ENCODE measurements at places on chromosomes 16 and 17.

GRCh38 chr16:89361751-89362539 lies 128.4 kb downstream of the ANKRD11 start:
- DNase-seq, result no peak

- no peak for DNase-seq
These were observed 75.5 kb downstream of the BMERB1 start for GRCh38 chr16:15509593-15510535.

- peak; percentile 74 for DNase-seq
These were observed 673 bp upstream of the CHD9 start for GRCh38 chr16:53053967-53054669.

DNA sequence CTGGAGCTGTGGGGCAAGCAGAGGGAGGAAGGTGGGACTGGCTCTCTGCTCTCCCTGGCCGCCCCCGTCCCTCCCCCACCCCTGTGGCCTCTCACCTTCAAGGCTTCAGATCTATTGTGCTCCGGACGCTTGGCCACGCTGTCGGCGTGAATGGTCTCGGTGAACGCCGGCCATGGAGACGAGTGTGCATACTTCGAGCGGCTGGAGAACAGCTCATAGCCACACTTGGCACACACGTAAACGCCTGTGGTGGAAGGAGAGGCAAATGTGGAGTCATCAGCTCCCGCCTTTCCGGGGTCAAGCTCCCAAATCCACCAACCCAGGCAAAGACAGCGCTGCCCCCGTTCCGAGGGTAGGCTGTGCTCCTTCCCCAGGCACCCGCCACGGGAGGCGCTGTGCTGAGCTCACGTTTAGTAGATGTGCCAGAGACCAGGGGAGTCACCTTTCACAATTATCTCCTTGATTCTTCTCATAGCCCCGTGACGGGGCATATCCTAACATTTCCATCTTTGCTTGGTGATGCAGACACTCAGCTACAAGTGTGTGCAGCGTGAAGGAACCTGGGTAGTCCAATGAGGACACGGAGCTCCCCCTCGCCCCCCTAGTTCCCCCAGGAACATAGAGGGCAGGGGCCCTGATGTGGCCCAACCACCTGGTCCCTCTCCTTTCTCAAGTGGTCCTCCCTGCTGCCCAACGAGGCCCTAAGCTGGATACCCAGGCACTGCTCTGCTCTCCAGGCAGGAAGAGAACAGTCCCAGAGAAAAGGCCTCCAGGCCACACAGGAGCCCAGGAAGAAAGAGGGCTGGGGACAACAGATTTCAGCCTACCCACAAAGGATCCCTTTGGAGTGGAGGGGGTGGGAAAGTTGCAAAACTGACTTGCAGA lies 1.6 kb downstream of the MSRB1 start:
- no peak for DNase-seq

- no peak for DNase-seq
These were observed 3.2 kb downstream of the DPEP1 start for GRCh38 chr16:89616623-89617022.

DNA sequence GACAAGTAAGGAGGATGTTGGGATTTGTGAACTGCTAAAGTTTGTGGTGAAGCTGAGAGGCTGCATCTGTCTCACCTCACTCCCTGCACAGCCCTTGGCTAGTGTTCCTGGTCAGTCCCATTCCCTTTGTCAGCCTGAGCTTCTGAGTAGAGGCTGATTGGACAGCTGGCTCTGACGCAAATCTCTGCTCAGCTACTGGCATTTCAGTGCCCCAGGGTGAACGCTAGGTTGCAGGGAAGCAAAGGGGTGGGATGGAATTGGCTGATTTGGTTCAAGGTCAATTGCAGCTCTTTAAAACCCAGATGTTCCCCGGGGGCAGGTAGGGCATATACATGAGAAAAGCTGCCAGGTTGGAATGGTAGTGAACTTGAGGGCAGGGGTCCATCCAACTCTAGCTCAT lies 23.1 kb upstream of the CNOT1 start:
- DNase-seq, result no peak

GRCh38 chr16:12250578-12250977 lies 274.0 kb downstream of the SNX29 start:
- DNase-seq, result no peak

DNA sequence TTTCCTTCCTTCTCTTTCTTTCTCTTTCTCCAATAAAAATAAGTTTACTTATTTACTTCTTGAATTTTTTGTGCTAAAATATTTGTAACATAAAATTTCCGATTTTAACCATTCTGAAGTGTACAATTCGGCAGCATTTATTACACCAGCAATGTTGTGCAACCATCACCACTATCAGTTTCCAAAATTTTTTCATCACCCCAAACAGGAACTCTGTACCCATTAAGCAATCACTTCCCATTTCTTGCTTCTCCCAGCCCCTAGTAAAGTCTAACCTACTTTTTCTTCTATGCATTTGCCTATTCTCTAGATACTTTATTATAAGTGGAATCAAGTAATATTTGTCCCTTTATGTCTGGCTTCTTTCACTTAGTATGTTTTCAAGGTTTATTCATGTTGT lies 2.5 kb upstream of the HP start:
- no peak for DNase-seq

DNA sequence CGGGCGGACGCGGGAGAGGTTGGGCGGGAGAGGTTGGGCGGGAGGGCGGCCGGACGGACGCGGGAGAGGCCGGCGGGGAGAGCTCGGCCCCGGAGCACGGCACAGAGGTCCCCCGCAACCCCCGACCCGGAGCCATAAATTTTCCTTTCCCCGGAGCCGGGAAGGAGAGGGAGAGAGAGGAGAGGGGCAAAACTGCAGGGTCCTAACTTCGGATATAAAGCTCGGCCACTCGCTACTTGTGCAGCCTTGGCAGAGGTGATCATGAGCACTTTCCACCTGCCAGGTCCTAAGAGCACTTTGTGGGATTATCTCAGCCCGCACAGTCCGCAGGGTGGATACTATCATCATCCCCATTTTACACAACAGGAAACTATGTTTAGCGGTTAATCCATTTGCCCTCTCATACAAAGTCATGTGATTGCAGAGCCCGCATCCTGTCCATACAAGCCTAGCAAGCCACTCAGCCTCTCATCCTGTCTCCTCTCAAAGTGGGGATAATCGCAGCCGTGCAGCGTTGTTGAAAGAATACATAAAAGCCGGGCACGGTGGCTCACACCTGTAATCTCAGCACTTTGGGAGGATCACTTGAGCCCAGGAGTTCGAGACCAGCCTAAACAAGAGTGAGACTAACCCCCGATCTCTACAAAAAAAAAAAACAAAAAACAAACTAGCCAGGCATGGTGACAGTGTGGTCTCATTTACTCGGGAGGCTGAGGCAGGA lies 780 bp upstream of the DCAKD start:
- peak; percentile 49 for DNase-seq

- DNase-seq, result no peak
These were observed 20.8 kb downstream of the DCUN1D3 start for GRCh38 chr16:20879175-20880040.

DNA sequence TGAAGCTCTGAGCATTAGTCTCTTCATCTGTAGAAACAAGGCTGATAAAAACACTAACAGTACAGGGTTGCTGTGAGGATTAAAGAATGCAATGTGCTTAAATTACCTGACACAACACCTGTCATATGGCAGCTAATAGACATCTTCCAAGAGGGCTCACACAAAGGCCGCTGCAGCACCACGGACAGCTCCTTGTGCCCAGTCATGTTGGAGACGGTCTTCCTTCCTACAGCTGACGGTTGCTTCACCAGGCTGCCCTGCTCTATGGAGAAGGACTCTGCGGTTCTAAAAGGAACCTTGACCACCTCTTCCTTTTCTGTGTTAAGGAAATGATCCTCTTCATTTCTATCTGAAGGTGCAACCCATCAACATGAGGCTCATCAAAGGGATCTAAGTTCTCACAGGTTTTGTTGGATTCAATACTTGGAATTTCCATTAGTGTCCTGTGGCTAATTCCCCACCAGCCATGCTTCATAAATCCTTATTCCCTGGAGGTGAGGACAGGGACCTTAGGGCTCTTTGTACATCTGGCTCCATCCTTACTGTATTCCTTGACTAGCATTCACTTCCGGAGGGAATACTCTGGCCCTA lies 138.9 kb upstream of the CES5A start:
- DNase-seq, result peak; percentile 77

DNA sequence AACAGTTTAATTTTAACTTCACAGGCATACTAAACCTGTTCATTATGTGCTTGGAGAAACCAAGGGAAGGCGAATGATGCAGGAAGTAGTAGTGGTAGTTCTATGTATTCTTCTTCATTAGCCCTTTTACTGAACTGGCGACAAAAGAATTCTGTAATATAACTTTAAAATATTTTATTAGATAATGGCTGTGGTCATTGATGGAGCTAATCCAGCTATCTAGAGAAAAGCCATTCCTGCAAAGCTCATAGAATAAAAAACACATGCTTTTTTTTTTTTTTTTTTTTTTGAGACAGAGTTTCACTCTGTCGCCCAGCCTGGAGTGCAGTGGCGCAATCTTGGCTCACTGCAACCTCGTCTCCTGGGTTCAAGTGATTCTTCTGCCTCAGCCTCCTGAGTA lies 23.5 kb downstream of the TANC2 start:
- DNase-seq, result no peak

- DNase-seq, result no peak
These were observed 20.6 kb upstream of the MAPT start for GRCh38 chr17:45873728-45874127.

- DNase-seq, result peak; percentile 48
These were observed 113.4 kb downstream of the ENGASE start for GRCh38 chr17:79188048-79188447.

DNA sequence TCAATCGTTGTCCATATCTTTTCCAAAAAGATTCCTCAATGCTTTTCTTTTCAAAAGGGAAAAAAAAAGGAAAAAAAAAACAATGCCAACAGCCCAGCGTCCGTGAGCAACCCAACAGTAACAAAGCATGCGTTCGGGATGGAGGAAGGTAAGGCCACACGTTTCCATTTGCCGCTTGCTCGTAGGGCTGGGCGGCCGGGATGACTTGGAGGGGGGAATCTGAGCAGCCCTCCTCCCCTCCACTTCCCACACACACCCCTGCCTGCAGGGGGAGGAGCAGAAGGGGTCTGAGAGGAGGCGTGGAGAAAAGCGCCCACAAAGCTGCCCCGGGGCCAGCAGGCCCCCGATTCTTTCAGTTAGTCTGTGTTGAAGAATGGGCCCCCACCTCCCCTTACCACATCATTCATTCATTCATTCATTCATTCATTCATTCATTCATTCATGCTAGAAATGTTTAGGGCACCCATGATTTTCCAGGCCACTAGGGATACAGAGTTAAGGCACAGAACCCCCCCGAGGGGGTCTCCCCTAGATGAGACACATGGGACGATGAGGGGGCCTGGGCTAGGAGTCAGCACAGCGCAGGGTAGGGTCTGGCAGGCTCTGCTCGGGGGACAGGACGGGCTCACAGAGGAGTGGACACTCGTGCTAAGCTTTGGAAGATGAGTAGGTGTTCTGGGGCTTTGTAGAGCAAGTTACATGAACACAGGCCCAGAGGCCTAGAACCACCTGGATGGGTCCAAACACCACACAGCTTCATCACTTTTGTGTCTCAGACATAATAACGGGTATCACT lies 10.9 kb upstream of the TBX2 start:
- DNase-seq, result no peak

- no peak for DNase-seq
These were observed 255.6 kb upstream of the SDK2 start for GRCh38 chr17:73899839-73900238.

DNA sequence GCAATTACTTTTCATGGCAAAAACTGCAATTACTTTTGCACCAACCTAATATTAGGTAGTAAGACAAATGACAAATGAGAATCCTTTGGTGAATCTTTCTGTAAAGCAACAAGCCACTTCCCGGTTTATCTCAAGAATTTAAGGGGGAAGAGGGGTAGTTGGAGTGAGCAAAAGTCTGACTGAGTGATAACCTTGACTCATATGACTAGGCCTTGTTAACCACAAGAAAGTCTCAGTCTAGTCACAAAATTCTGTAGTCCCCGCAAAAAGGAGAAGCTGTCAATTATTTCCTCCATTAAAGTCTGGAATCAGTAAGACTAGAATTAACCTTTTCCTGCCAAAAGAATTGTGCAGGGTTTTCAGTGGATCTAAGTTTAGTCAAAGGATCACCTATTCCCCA lies 72.2 kb upstream of the GNAO1 start:
- DNase-seq, result no peak

GRCh38 chr16:21663889-21664647 lies at the start of gene OTOA:
Gene OTOA (plus strand): TSS chr16:21663968. CDS start chr16:21678515, 14,547 bp downstream.
- peak; percentile 46 for DNase-seq

- no peak for DNase-seq
These were observed 19.0 kb downstream of the CACNG4 start for GRCh38 chr17:66983414-66984021.

GRCh38 chr16:14187517-14188338 lies 116.6 kb downstream of the MRTFB start:
- DNase-seq, result no peak

- no peak for DNase-seq
These were observed 143.1 kb upstream of the CACNG5 start for GRCh38 chr17:66691644-66692420.

DNA sequence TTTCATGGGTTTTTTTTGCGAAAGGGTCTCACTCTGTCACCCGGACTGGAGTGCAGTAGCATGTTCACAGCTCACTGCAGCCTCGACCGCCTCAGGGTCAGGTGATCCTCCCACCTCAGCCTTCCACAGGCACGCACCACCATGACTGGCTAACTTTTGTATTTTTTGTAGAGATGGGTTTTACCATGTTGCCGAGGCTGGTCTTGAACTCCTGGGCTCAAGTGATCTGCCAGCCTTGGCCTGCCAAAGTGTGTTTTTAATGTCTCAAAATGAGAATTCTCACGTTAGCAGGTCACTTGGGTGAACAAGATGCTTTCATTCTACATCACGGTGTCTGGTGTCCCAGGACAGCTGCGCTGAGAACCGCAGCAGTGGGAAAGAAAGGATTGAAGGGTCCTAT lies 3.2 kb downstream of the FBXO31 start:
- no peak for DNase-seq

GRCh38 chr16:69693916-69694315 lies 32.4 kb downstream of the NQO1 start:
- DNase-seq, result no peak

- DNase-seq, result no peak
These were observed 122.3 kb downstream of the DYNLRB2 start for GRCh38 chr16:80663078-80663477.

DNA sequence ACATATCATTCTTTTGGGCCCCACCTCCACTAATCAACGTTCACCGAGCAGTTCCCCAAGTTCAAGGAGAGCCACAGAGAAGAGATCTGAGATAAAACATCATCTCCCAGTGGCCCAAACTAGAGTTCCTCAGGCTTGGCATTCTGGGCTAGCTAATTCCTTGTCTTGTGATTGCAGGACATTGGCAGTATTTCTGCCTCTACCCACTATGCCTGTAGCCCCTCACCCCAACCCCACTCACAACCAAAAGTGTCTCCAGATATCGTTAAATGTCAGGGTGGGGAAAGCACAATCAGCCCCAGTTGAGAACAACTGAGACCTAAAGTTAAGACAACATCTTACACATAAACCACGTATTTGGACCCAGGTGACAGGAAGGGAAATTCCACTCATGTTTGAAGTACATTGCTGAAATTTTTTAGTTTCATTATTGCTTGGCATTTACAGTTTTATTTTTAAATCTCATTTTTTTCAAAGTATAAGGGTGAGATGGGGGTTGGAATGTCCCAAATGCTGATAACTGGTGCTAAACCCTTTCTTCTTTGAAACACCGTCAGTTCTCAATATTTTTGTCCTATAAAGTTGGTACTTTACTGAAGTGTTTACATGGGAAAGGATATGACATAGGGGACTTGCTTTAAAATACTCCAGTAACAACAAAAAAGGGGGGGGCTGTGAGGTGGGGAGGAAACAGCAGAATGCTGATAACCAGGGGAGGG lies 13.6 kb downstream of the ZC3H7A start:
- DNase-seq, result no peak

Data from left ventricle myocardium superior (tissue), 1 donor.